ENCODE measurements at places on chromosomes 5 and 9. TPM values are rescaled to one million over a fixed set of nuclear protein-coding genes. Genes with fewer than 3 reads are reported as not detected.

Gene CCDC152
- total RNA-seq: under 0.01 TPM

Gene IFNK
- not detected for total RNA-seq

Gene ANXA2R
- 0.46 TPM for total RNA-seq

Gene ADRB2
- 0.34 TPM for total RNA-seq

Gene PGGT1B
- total RNA-seq: 20.3 TPM

Gene BNC2
- 67.4 TPM for total RNA-seq

All from melanocyte of skin (primary cell).